ENCODE measurements at places on chromosomes 11 and 22. TPM values are rescaled to one million over a fixed set of nuclear protein-coding genes. Genes with fewer than 3 reads are reported as not detected.

GRCh38 chr22:42385696-42386095, 46.5 kb downstream of the NFAM1 start:
- no peaks in the 10 kb centered on the region for H3K36me3 ChIP-seq
- H3K27ac ChIP-seq, result no peak overlapping the region
- no peak overlapping the region for H3K4me3 ChIP-seq
- DNase-seq, result no peak
- no peaks in the 10 kb centered on the region for H3K27me3 ChIP-seq

The TTC36 gene
- total RNA-seq, result 0.55 TPM

The C11orf86 gene
- total RNA-seq, result not detected

The FLRT1 gene
- 0.37 TPM for total RNA-seq

- H3K4me1 ChIP-seq, result peaks cover 4% of the 10 kb centered on the region
- peak; percentile 32 for DNase-seq
- H3K27me3 ChIP-seq, result peaks cover 25% of the 10 kb centered on the region
- H3K4me3 ChIP-seq, result peak overlapping the region; percentile 11
- H3K27ac ChIP-seq, result no peak overlapping the region
These were observed 426.4 kb downstream of the SHANK2 start for GRCh38 chr11:70825893-70826540.

The GRAP2 gene
- total RNA-seq, result 5.0 TPM

The WNT11 gene
- 6.2 TPM for total RNA-seq

All from heart left ventricle (tissue), 16 donors.